ENCODE measurements at places on chromosomes 3 and 15.

DNA sequence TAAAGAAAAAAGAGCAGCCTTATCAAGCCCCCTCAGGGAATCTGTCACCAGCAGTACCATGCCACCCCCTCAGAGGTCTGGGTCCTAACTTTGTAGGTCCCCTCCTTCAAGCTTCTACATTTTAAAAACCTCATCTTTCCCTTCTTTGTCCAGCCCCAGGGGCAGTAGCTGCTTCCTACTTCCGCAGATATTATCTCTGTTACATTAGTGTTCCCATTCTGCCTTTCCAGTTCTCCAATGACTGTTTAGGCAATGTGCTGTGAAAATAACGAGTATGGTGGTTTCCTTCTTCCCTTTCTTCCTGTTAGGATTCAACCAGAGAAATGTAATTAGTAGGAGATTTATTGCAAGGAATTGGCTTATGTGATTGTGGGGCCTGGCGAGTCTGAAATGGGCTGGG is 126.1 kb upstream of the TNIK start:
- peak; percentile 47 for DNase-seq

GRCh38 chr15:60057554-60057953 is 53.4 kb downstream of the FOXB1 start:
- no peak for DNase-seq

- no peak for DNase-seq
Observed at GRCh38 chr3:144756704-144757440, 785.2 kb downstream of the DIPK2A start.

- peak; percentile 84 for DNase-seq
Observed at GRCh38 chr3:69013253-69014021, at the start of gene EOGT. TSS of gene EOGT (minus strand) at chr3:69013684. CDS start at chr3:69009846, 3,838 bp downstream.

- no peak for DNase-seq
Observed at GRCh38 chr15:59420108-59420507, 17.9 kb upstream of the FAM81A start.

GRCh38 chr15:39051626-39052322 is 487.2 kb upstream of the RASGRP1 start:
- no peak for DNase-seq

DNA sequence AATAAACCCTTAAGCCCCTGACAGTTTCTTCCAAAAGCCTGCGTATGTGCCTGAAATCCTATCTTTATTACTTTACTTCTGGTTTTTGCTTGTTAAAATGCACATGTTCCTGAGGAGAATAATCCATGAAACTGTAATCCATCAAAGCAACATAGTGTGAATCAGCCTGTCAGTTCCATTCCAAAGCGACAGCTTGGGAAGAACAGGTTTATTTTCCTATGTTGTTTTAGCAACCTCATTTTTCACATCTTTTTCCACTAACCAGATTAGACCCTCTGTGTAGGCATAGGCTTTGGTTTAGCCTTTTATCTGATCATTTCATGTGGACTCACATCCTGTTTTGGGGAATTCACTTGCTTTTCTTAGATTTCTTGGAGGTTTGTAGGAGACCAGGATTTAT is 988.0 kb downstream of the SQOR start:
- peak; percentile 21 for DNase-seq

GRCh38 chr3:146896711-146897110 is 291.6 kb upstream of the PLSCR5 start:
- DNase-seq: no peak

DNA sequence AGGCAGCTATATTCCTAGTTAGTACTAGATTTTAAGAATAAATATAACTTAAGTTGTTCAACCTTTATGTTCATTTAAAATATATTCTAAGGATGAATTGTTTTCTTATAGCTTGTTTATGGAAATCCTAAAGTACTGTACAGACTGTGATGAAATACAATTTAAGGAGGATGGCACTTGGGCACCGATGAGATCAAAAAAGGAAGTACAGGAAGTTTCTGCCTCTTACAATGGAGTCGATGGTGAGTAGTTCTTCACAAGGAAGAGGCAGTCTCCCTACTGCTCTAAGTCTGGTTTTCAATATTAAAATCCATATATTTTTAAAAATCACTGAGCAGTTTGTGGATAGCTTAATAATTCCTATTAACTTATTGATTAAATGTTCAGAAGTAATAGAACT is 29.6 kb downstream of the CALML4 start:
- DNase-seq: no peak

DNA sequence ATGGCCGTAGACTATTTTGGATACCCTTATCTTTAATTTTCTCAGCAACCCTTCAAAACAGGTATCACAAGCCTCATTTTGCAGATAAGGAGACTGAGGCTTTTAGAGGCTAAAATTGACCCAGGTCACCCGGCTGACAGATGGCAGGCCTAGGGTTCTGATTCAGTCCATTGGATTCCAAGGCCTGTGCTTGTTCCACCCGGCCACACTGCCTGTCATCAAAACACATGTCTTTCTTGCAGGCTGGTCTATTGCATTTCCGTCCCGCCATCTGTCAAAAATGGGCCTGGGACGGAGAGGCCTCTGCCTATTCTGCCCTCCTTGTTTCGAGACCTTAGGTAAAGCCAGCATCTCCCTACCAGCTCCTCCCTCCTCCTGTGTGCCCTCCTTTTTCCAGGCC is 8.1 kb downstream of the INAFM2 start:
- no peak for DNase-seq

DNA sequence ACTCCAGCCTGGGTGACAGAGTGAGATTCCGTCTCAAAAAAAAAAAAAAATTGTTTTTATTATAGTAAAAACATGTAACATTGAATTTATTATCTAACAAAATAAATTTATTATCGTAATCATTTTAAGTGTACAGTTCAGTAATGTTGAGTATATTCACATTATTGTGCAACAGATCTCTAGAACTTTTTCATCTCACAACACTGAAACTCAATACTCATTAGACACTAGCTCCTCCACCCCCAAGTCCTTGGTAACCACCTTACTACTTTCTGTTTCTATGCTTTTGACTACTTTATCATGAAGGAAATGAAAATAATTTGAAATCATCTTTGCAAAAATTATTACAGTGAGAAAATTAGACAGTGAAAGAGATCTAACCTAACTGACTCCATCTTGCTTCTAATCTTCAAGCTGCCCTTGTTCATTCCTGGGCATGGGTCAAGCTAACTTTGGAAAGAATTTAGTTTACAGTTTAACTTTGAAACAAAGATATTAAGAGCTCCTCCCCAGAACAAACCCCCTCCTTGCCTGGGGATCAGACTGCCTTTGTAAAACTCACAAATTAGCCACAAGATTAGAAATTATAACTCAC is 15.0 kb upstream of the FYCO1 start:
- no peak for DNase-seq

GRCh38 chr3:50337175-50337861 is 3.3 kb downstream of the RASSF1 start:
- peak; percentile 98 for DNase-seq

GRCh38 chr15:35784745-35785144 is 238.8 kb upstream of the DPH6 start:
- no peak for DNase-seq

GRCh38 chr3:13796701-13797460 is 83.0 kb downstream of the WNT7A start:
- DNase-seq: no peak

DNA sequence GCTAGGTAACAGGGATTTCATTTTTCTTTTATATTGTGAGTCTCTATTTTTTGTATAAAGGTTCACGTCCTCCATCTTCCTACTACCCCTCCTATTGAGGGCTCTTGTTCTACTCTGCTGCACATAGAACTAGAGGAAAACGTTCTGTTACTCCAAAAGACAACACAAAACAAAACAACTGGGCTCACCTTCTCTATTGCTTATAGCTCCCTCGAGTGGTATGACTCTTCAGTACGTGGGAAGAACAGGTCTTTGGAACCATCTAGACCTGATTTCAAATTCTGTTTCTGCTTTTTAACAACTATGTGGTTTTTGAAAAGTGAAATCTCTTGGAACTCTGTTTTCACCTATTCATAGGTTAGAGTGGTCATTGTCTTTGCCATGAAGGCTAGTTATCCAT is 515.3 kb downstream of the SOX2 start:
- no peak for DNase-seq

- DNase-seq: no peak
Observed at GRCh38 chr15:74584204-74584603, 31.4 kb upstream of the CLK3 start.

DNA sequence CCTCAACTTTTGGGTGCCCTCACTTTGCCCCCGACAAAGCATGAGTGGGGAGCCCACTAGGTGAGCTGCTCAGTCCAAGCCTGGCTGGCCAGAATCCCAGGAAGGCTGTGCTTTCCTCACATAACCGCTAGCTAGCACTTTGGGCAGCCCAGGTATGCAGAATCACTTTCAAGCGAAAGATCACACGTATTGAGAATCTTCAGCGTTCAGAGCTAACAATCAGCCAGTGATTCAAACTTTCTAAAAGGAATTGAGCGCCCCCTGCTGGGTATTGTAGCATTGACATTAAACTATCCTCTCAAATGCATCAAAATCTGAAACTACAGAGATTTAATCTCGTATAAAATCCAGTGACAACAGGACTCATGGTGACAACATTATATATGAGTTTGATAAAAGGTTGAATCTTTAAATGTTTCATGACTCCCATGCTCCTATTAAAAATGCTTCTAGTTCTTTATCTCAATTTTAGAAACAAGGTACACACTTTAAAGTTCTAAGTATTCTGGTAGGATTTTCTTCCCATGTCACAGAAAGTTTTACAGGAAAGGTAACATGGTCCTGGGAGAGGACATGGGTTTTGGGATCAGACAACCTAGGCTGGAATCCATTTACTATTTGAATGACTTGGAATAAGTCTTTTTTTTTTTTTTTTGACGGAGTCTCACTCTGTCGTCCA is 11.8 kb downstream of the ANAPC13 start:
- DNase-seq: peak; percentile 68

DNA sequence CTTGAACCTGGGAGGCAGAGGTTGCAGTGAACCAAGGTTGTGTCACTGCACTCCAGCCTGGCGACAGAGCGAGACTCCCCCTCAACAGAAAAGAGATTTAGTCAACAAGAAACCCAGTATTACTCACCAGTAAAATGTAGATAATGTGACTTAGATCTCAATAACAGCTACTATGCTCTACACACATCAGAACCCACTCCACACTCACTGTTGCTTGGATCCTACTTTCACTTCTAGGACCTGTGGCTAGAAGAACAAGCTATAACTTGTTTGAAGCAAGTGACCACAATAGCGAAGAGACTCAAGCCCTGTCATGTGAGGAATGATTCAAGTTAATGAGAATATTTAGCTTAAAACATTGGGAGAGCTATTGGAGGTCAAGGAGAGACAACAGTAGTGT is 100.7 kb downstream of the ANXA2 start:
- DNase-seq: no peak

- peak; percentile 17 for DNase-seq
Observed at GRCh38 chr3:70108072-70108471, 108.5 kb downstream of the SAMMSON start.

DNA sequence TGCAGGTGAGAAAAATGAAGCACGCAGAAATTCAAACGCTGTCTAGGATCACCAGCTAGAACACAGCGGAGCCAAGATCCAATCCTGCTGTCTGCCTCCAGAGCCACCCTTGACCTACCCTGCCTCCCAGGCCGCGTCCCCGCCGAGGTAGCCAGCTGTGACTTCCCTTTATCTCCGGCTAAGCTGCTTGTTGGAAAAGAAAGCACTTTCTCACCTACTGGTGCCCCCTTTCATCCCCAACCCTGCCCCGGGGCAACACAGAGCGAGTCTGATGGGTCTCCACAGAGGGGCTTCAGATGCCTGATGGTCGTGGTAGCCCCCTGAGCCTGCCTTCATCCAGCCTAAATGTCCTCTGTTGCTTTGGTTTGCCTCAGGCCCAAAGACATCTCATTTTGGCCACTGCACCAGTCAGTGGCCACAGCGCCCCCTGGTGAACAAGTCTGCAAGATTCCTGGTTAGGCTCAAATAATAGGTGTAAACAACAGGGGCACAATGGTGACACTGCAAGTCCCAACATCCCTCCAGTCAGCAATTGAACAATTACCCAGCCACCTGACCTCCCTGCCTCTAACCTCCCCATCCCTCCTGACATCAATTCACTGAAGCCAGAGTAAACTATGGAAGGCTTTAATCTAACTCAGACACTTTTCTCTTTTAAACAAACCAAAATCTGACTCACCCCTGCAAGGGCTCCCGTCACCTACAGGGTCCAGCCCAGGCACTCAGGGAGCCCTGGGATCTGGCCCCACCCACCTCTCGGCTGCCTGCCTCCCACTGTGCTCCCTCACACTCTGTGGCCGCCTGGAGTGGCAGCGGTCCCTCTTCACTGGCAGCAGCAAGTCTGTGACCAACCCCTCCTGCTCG is 27.3 kb upstream of the BCL2L10 start:
- peak; percentile 57 for DNase-seq

GRCh38 chr15:67144609-67145311 is 79.4 kb downstream of the SMAD3 start:
- no peak for DNase-seq

- no peak for DNase-seq
Observed at GRCh38 chr3:34408088-34408487, 609.7 kb downstream of the PDCD6IP start.

- DNase-seq: no peak
Observed at GRCh38 chr3:168618827-168619470, 523.2 kb upstream of the GOLIM4 start.

- no peak for DNase-seq
Observed at GRCh38 chr3:186935133-186935532, 4.8 kb downstream of the ST6GAL1 start.

GRCh38 chr15:100116416-100117190 is 225.2 kb downstream of the ADAMTS17 start:
- no peak for DNase-seq

GRCh38 chr3:33634262-33634661 is 83.8 kb downstream of the CLASP2 start:
- DNase-seq: no peak

DNA sequence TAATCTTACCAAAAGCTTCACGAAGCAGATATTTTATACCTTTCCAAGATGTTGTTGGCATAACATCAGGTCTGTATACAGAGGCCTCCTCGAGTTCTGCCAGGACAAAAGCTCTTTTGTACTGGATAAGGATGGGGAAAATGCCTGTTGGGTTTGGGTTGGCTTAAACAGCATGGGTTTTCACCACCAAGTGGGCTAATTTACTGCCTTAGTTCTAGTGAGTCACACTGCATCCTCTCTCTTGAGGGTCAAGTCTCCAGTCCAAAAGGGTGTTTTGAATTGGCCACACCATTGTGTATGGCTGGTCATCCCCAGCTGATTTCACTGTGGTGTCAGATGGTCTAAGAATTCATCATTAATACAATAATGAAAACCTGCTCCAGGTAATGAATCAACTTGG is 26.1 kb upstream of the BHLHE40 start:
- DNase-seq: no peak

DNA sequence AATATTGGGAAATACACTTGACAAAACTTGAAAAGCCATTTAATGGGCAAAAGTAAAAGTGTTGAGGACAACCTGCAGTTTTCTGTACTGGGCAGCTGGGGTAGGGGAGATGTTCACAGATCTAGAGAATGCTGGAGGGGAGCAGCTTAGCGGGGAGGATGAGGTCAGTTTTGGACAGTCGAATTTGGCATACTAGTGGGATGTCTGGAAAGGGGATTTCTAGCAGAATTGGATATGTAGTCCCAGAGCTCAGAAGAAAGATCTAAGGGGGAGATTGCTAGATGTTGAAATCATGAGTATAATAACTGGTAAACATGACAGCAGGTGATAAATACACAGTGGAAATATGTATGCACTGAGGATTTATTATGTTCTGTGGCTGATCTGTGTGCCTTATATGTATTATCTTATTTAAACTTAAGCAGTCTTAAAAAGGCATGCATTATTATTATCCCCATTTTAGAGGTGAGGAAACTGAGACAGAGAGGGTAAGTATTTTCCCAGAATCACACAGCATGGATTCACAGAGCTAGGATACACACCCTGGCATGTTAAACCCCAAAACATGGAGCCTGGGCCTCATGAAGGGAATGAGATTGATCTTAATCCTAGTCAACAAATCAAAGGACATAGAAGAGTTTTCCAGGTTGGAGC is 42.7 kb downstream of the TLNRD1 start:
- DNase-seq: no peak
